ENCODE measurements at places on chromosomes 2 and 18. TPM values are rescaled to one million over a fixed set of nuclear protein-coding genes. Genes with fewer than 3 reads are reported as not detected.

- no peak overlapping the region for H3K27ac ChIP-seq
- H3K36me3 ChIP-seq = no peaks in the 10 kb centered on the region
- DNase-seq = no peak
These were observed 207.6 kb downstream of the L3MBTL4 start for GRCh38 chr18:6207116-6207515.

DNA sequence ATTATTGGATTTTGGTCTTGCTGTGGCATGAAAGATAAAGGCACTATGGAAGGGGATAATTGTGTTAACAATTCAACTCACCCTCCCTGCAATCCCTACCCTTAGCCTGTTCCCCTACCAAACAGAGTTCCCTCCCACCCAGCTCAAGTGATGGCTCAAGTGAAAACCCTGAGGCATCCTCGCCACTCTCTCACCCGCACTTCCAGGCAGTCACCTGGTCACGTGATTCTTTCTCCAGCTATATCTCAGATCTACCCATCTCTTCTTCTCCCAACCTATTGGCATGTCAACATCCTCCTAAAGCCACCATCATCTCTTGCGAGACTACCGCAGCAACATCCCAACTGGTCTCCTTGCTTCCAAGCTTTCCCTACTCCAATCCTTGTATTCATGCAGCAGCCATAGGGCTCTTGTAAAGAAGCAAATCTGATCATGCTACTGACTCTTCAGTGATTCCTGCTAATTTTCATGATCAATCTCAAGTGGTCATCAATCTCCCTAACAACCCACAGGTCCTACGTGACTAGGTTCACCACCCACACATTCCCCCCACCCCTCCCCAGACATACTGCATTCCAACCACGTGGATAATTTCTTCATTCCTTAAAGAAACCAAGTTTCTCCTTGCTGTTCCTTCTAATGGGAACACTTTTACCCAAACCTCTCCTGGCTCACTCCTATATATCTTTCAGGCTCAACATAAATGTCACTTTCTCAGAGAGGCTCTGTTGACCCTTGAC lies 66.7 kb downstream of the MBD2 start:
- no peak overlapping the region for H3K4me3 ChIP-seq
- no peak overlapping the region for H3K27ac ChIP-seq
- DNase-seq = no peak

DNA sequence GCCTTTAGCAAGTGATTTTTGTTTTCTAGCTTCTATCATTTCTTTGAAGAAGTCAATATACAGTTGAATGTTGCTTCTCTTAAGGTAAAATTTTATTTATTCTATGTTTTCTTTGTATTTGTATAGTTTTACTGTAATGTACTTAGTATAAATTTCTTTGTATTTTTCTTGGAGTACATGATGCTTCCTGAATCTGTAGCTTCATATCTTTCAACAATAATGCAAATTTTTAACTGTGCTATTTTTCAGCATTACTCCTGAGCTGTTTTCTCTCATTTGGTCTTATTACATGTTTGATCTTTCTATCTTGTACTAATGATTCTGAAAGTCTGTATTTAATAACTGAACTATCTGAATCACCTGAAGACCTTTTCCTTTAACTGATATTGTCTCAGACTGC lies 253.9 kb upstream of the NXPH2 start:
- no peak overlapping the region for H3K27ac ChIP-seq
- H3K4me1 ChIP-seq = no peaks in the 10 kb centered on the region
- no peaks in the 10 kb centered on the region for H3K27me3 ChIP-seq
- no peaks in the 10 kb centered on the region for H3K36me3 ChIP-seq
- H3K4me3 ChIP-seq = no peak overlapping the region
- no peak for DNase-seq

- H3K27ac ChIP-seq = no peak overlapping the region
- H3K4me1 ChIP-seq = peaks cover 4% of the 10 kb centered on the region
- no peaks in the 10 kb centered on the region for H3K36me3 ChIP-seq
- H3K27me3 ChIP-seq = peaks cover 6% of the 10 kb centered on the region
- no peak overlapping the region for H3K4me3 ChIP-seq
These were observed 164.3 kb downstream of the MIB1 start for GRCh38 chr18:21904856-21905255.

DNA sequence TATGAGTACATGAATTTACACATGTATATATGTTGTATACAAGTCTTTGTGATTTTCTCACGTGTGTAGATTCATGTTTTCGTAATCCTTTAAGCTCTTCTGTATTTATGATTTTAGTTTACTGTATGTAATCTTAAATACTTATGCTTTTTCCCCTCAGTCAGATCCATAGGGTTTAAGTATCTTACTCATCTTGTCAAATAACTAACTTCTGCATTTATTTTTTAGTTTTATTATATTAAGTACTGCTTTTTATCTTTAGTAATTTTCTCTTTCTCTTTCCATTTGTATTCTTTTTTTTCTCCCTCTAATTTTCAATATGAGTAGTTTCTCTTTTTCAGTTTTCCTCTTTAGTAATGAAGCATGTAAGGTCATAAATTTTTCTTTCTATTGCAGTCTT lies 179.4 kb downstream of the LCLAT1 start:
- DNase-seq = no peak
- no peaks in the 10 kb centered on the region for H3K36me3 ChIP-seq
- no peak overlapping the region for H3K27ac ChIP-seq
- H3K4me1 ChIP-seq = no peaks in the 10 kb centered on the region
- no peak overlapping the region for H3K4me3 ChIP-seq
- H3K27me3 ChIP-seq = no peaks in the 10 kb centered on the region

- peaks cover 3% of the 10 kb centered on the region for H3K27me3 ChIP-seq
- H3K36me3 ChIP-seq = no peaks in the 10 kb centered on the region
- no peak overlapping the region for H3K27ac ChIP-seq
- H3K4me3 ChIP-seq = no peak overlapping the region
- DNase-seq = no peak
These were observed 332.1 kb downstream of the AGPS start for GRCh38 chr2:177724398-177725287.

The APOB gene
- total RNA-seq = 1.3 TPM

The GULP1 gene
- 14.3 TPM for total RNA-seq

The SLC14A1 gene
- 11.2 TPM for total RNA-seq

The GPBAR1 gene
- total RNA-seq = 1.6 TPM

Data from suprapubic skin (tissue), 4 donors.